Neuronal stem cell (in vitro differentiated cells): ENCODE measurements at places on chromosomes 16 and 17.

DNA sequence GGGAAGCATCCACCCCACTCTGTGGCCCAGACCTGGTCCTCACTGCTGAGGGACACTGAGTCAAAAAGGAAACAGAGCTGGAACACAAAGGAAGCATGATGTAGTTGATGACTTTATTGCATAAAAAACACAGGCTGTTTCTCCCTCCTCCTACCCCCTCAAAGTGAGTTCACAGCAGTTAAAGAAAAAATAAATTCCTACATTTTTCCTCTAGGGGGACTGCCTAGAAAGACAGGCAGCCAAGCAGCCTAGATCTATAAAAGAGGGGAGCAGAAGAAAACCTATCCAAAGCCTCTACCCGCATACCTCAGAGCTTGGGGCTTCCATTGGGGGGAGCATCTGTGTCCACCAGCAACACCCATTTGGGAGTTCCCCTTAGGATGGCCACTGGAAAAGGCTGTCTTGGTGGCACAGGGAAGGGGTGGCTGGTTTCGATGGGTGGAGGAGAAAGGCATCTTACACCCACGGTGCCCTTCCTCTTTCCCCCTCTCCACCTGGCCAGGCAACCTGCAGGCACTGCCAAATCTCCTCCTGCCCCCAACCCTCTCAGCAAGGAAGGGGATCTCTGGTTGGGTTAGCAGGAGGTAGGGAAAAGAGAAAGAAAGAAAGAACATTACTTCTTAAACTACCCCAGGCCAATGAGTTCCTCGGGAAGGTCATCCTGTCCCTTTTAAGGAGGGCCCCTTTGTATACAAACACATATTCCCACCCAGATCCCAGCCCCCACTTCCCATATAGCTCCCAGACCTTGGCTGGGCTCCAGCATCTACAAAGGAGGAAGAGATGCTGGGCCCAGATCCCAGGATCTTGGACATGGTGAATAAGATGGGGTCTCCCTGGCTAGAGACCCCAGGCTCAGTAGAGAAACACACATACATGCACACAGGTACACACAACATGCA lies 4.0 kb upstream of the SCRN2 start:
- no peak for DNase-seq

GRCh38 chr17:82230609-82231311 lies 1.9 kb downstream of the SLC16A3 start:
- DNase-seq: peak; percentile 74

GRCh38 chr17:14468858-14469257 lies 168.0 kb downstream of the HS3ST3B1 start:
- no peak for DNase-seq

DNA sequence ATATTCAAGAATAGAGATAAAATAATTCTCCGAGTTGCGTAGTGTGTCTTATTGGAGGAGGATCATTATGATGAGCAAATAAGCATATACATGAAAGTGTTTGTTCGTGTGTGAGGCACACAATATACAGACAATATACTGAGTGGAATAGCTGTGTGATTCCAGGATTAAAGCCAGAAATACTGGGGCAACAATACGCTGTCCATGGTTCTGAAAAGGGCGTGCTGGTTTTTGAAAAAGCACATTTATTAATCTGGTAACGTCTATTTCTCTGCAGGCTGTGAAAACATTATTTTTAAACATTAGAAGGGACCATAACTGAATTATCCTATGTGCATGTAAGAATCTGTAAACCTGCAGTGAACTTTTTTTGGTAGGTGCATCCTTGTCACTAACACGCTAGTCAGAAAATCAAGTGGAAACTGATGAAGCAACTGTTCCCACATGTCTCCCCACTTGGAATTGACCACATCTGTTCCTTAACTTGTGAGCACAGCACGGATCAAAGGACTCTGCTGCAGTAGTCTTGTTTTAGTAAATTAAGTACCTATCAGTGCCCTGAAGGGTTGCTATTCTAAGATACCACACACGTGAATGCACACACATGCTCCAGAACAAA lies 346.0 kb downstream of the GRIN2A start:
- peak; percentile 55 for DNase-seq
